Left renal pelvis (tissue), 4 donors: ENCODE measurements at places on chromosomes 11 and 22. TPM values are rescaled to one million over a fixed set of nuclear protein-coding genes. Genes with fewer than 3 reads are reported as not detected.

The CCDC73 gene
- polyA plus RNA-seq = 0.19 TPM

DNA sequence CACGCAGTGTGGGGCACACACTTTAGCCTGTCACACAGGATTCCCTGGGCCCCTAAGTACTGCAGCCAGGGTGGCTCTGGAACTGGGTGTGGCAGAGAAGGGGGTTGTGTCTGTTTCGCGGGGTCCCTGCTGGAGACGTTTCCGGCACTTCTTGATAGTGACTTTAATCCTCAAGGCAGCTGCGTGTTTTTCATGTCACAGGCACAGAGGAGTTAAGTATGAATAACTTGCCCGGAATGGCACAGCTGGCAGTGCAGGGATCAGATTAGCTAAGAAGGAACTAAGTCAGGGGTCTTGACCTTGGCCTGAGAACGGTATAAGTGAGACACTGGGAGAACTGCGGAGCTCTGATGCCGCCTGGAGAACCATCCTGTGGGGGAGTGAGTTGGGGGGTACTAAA, 7.5 kb upstream of the KRTAP5-7 start:
- no peak for DNase-seq

The RBM7 gene
- 48.8 TPM for polyA plus RNA-seq

DNA sequence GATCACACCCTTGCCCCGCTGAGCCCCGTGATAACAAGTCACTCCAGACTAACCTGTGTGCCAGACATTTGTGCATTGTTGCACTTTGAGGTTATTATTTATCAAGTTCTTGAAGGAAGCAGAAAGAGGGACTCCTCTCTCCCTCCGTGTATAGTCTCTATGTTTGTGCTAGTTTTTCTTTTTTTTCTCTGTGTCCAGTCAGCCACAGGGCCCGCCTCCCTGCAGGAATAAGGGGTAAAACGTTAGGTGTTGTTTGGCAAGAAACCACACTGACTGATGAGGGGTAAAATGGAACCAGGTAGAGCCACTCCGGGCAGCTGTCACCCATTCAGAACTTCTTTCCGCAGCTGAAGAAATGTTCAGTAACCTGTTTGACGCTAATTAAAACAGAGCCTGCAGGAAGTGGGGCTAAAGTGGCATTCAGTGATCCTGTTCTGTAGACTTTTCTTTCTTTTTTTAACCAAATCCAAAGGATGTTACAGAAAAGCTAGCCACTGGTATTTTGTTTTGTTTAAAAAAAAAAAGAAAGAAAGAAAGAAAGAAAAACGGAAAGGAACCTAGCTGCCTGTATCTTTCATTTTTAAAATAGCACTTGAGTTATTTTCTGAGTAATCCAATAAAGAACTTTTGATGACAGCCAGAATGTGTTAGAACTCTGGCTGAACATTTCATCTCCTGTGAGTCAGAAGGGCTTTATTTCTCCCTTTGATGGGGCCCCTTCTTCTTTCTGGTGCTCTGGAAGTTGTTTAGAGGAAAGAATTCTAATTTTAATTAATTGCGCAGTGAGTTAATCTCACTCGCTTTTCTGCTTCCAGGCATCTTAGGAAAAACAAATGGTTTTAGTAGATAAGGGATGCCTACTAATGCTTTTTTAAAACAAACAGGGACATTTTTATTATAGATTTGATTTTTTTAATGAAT, 58.2 kb downstream of the COMMD9 start:
- DNase-seq = no peak

DNA sequence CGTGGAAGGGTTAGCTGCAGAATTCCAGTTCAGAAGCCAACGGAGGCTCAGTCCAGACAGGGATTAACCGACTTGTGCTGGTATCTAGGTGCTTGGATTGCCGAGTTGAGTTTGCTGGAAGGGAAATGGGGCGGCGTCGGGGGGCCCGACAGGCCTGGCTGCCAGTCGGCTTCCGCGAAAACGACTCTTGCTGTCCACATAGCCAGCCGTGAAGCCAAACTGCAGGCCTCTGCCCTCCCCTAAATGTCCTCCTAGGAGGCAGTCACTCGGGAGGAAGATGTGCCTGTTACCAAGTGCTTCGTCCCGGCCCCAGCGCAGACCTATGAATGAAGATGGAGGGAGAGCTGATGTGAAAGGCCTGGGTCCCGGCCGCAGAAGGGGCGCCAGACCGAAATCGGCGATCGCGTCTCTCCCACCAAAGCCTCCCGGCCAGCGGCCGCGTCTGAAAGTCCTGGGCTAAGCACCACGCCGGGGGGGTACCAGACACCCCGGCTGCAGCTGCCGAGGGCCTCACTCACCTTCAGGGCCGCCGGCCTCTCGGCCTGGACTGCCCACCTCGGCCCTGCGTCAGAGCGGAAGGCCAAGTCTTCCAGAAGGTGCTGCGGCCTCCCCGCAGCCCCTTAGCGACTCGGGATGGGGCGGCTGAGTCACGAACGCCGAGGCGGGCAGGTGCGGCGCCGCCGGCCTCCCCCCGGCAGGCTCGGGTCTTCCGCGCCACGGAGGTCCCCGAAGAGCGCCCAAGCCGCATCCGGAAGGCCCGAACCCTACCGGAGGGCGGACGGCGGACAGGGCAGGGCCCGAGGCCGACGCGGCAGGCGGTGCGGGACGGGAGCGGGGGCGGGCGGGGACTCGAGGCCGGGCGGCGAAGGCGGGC, 7.5 kb downstream of the DPAGT1 start:
- DNase-seq = no peak

The MICALL1 gene
- polyA plus RNA-seq = 17.4 TPM

The SERHL2 gene
- polyA plus RNA-seq = 6.9 TPM

GRCh38 chr11:66543263-66544107, 2.4 kb downstream of the ZDHHC24 start:
- peak; percentile 53 for DNase-seq

The PGA5 gene
- polyA plus RNA-seq = 0.11 TPM

- no peak for DNase-seq
These were observed 26.6 kb downstream of the SHANK3 start for GRCh38 chr22:50699001-50699755.

The OR52I1 gene
- polyA plus RNA-seq = 0.08 TPM

The POGLUT3 gene
- 112 TPM for polyA plus RNA-seq

DNA sequence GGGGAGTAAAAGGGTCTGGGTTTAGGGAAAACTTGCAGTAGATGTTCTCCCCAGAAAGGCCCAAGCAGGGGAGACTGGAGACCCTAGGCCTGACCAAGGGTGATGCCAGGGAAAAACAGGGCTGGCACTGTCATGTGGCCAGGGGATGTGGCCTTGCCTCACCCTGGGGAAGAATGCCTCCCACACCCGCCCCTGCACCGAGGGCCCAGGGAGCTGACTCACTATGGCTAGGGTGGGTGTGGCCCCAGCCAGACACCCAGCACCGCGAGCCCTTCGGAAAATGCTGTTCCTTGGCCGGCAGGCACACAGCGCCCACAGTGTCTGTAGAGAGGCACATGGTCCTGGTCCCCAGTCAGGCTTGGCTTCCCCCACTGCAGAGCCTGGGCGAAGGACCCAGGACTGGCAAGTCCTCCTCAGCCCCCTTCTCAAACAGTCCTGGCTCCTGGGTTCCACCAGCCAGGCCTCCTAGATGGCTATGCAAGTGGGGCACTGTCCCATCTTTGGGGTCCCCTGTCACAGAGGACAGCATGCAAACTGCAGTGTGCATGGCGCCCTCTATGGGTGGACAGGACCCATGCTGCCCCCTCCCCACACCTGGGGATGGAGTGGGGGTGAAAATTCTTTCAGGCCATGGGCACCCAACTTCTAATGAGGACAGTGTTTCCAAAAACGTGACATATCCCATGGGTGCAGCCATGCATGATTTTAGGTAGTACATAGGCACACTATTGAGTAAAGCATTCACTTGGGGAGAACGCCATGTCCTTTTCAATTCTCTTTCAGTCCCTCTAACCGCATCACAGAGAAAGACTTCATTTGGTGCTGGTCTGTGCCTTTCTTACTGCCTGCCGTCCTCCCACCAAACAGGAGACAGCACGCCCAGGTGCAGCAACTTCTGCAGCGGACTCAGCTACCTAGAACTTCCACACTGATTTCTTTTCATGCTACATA, 15.2 kb downstream of the TMPRSS5 start:
- DNase-seq = no peak

DNA sequence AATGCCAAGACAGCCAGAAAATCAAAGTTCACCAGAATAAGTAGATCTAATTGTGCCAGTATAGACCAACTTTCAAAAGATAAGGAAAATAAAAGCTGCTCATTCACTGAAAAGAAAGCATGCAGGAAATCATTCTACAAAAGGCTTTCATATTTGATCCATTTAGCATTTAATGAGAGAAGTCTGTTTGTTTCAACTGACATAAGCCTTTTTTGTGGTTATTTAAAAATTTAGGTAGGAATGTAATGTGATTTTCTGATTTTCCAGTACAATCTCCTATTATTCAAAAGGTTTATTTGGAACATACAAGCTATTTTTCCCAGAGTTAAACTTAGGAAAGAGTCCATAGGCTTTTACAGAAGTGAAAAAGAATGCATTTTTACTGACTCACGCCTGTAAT, 92.7 kb downstream of the SBF2 start:
- DNase-seq = no peak

DNA sequence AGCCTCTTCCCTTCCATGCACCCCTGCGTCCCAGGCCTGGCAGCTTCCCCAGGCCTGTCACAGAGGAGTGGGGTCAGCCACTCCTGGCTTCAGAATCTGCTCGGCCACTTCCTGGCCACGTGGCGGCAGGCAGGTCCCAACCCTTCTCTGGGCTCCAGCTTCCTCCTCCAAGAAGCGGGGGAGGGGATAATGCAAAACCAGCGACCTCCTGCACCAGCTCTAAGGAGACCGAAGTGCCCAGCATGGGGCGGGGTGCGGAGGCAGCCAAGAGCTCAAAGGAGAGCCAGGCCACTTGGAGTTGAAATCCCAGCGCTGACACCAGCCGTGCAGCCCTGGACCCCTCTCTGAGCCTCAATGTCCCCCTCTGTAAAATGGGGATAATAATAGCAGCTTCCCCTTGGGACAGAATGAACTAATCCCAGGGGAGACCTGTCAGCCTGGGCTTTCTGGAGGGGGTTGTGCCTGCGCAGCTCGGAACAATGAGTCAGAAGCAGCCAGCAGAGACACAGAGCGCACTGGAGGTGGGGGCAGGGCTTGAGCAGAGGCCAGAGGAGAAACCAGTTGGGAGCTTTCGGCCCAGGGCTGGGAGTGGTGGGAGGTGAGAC, 22.8 kb upstream of the PICK1 start:
- no peak for DNase-seq

The INSC gene
- 0.71 TPM for polyA plus RNA-seq

The SYT9 gene
- polyA plus RNA-seq = 0.49 TPM

The EHF gene
- 0.35 TPM for polyA plus RNA-seq

DNA sequence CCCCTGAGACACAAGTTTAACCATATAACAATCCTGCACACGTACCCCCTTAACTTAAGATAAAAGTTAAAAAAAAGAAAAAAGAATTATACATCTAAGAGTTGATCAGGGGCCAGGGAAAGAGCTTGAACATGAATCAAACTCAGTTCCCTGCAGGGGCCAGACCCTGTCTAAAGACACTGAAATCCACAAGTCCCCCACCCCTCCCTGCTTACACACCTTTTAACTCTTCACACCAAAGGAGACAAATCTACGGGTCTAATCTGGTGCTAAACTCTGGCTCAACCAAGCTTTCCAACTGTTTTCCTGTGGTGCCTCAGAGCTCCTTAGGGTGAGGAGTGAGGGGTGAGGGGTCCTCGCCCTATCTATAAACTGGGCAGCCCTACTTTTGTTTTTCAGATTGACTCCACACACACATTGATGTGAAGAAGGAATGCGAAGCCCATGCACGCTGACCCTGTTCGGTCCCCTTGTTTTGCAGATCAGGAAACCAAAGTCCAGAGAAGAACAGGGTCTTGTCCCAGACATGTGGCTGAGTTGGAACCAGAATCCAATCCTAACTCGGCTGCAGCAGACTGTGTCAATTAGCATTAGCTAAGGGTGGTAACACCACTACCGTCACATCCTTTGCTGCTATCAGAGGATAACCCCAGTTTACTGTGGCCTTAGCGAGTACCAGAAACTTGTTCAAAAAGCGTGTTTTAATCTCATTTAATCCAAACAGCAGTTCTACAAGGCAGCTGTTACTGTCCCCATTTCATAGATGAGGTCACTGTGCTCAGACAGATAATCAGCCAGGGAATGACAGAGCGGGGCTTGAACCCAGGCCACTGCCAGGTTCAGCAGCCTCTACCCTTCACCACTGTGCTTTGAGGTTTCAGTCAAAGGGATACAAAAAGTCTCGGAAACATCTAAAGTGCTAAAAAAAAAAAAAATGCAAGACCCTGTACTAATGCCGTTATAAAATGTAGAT, 145.2 kb upstream of the SYT13 start:
- DNase-seq = no peak

The BBOX1 gene
- polyA plus RNA-seq = 1.3 TPM

The FAM111B gene
- 11.2 TPM for polyA plus RNA-seq

DNA sequence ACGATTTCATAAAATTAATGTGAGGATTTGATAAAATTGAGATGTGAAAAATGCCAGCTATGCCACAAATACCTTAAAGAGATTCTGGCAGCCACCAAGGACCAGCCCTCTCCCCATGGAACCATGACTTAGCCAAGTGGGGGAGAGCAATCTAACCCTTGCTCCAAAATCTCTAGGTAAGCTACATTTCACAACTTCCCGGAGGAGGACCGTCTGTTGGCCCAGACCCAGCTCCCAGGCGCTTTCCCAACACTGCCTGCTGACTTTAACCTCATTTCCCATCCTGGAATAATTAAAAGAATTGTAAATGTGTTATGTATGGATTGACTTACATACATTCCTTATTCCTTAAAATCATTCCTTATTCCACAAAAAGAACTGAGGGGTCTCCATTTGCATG, 47.5 kb upstream of the TENM4 start:
- DNase-seq = no peak

The NXPE4 gene
- 0.11 TPM for polyA plus RNA-seq

DNA sequence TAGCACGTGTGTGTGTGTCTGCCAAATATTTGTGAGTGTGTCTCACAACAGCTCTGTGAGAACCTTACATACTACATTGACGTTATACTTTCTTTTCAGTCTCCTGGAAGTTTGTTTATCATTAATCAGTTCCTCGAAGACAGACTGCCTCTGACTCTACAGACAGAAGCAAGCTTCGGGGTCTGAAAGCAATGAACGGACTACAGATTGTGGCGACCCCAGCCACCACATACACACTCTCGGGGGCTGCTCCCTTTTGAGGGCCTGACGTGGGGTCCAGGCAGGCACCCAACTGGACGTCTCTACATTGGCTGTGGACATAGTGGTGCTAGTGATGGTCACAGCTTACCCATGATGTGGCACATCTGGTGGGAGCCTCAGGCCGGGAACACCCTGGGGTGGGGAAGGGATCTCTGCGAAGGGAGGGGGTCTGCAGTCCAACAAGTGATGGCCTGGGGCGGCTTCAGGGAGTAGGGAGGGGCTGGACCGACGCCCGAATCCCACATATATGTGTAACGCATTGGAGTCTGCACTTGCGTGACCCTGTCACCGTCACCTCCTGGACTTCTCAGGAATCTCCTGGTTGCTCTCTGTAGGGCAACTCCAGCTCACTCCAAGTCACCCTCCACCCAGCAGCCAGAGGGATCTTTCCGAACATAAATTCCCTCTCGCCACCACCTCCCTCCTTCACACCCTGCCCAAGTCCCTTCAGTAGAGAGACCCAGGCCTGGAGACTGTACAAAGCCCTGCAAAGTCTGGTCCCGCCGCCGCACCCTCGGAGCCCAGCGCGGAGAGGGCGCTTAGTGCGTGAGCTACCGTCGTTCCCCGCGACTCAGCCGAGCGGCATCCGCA, 30.4 kb upstream of the TRIM29 start:
- DNase-seq = no peak

The ASCL2 gene
- polyA plus RNA-seq = 2.2 TPM
